Activated CD8-positive, alpha-beta T cell treated with anti-CD3 and anti-CD28 coated beads for 36 hours (primary cell): ENCODE measurements at places on chromosomes 5 and 9. TPM values are rescaled to one million over a fixed set of nuclear protein-coding genes. Genes with fewer than 3 reads are reported as not detected.
A peak's percentile ranks its signal among the peaks of the same experiment; 100 is the strongest.

- H3K36me3 ChIP-seq: peaks cover 9% of the 10 kb centered on the region
- no peak for DNase-seq
- H3K4me3 ChIP-seq: no peak overlapping the region
- H3K27ac ChIP-seq: no peak overlapping the region
- H3K27me3 ChIP-seq: no peaks in the 10 kb centered on the region
- peaks cover 3% of the 10 kb centered on the region for H3K4me1 ChIP-seq
These were observed 150.9 kb downstream of the ZSWIM6 start for GRCh38 chr5:61482980-61483379.

The SLC6A18 gene
- total RNA-seq: not detected

- no peaks in the 10 kb centered on the region for H3K4me1 ChIP-seq
- no peak overlapping the region for H3K27ac ChIP-seq
- no peak for DNase-seq
These were observed 393.7 kb downstream of the CDK5RAP2 start for GRCh38 chr9:120186276-120186675.

DNA sequence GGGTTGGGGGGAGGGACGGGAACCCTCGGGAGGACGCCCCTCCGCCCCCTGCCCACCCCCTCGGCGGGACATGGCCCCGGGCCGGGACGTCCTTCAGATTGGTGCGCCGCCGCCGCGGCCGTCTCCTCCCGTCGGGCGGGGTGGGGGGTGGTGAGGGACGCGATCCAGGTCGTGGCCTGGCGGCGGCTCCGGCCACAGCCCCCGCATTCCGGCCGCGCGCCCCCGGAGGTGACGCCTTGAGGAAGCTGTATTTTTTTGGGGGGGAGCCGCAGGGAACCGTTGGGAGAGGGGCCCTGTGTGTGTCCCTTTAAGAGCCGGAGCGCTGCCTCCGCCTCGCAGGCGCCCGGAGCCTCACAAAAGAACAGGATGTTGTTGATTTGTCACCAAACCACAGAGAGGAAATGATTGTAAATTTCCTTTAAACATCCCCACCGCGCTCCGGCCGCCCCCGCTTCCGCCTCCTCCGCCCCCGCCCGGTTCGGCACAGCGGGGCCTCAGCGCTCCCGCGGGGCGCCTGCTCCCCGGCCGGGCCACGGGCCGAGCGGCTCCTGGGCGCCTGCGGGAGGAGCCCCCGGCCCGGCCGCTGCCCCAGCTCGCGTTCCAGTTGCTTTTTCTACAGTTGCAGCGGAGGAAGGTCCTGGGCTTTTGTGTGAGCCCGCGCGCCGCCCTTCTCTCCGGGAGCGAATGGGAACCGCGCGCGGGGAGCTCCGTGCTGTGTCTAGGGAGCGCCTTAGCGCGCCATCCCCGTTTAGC lies 32.1 kb upstream of the SPRY4 start:
- peaks cover 41% of the 10 kb centered on the region for H3K4me1 ChIP-seq
- peak; percentile 93 for DNase-seq
- H3K4me3 ChIP-seq: peak overlapping the region; percentile 67
- H3K36me3 ChIP-seq: no peaks in the 10 kb centered on the region

DNA sequence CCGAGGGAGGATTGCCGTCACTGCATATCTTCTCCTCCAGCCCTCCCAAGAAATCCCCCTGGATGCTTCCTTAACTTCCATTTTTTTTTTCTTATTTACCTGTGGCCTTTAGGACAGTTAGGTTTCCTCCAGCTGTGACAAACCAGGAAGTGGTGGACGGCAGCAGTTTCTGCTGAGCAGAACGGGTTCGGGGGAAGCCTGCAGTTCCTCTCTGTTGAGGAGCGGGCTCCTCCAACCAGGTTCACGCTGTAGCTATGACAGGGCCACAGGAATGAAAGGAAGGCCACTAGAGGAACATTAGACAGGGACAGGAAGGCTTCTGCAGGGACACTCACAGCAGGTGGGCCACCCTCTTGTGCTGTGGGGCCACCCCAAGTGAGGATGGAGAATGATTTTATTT lies 76.7 kb upstream of the SYK start:
- no peak overlapping the region for H3K4me3 ChIP-seq
- H3K4me1 ChIP-seq: no peaks in the 10 kb centered on the region
- DNase-seq: no peak

- no peaks in the 10 kb centered on the region for H3K36me3 ChIP-seq
- peaks cover 45% of the 10 kb centered on the region for H3K4me1 ChIP-seq
- peak; percentile 88 for DNase-seq
- no peaks in the 10 kb centered on the region for H3K27me3 ChIP-seq
- H3K4me3 ChIP-seq: peak overlapping the region; percentile 45
- H3K27ac ChIP-seq: peak overlapping the region; percentile 81
These were observed 55.9 kb upstream of the STXBP1 start for GRCh38 chr9:127555840-127556820.

The UNC13B gene
- total RNA-seq: 1.3 TPM

GRCh38 chr9:83313781-83314180 lies 224.4 kb downstream of the FRMD3 start:
- no peaks in the 10 kb centered on the region for H3K36me3 ChIP-seq
- H3K27me3 ChIP-seq: no peaks in the 10 kb centered on the region
- no peaks in the 10 kb centered on the region for H3K4me1 ChIP-seq

DNA sequence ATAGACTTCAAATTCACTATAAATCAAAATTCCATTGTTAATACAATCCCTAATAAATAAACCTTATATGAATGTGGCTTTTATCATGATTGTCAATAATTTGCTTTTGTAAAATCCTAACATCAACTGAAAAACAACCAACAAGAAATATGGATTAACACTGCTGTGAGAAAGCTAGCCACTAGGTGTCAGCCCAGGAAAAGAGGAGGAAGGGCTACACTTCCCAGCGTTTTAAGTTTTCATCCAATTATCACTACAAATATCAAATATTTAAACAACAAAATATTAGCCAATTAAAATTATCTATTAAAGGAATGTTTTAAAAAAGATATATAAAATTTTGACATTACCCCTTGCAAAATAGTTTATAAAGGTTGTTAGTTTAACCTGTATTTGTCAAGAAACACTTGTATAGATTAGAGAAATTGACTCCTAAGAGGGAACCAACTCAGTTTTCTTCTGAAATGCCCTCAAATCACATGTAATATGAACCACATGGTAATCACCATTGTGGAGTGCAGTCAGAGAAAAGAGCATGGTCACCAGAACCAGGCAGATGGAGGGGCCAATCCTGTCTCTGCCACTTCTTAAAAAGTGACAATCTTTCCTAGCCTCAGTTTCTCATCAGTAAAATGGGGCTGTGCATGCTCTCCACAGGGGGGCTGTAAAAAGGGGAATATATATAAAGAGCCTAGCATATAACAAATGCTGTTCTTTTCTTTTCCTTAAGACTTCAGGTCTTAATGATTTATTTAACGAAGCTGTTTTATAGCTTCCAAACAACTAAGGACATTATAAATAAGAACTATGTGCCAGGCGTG lies 188.2 kb downstream of the CRB2 start:
- peaks cover 9% of the 10 kb centered on the region for H3K4me1 ChIP-seq
- peaks cover 2% of the 10 kb centered on the region for H3K36me3 ChIP-seq
- no peak overlapping the region for H3K4me3 ChIP-seq
- DNase-seq: peak; percentile 25
- H3K27me3 ChIP-seq: no peaks in the 10 kb centered on the region

The MARCOL gene
- not detected for total RNA-seq

The MARCHF11 gene
- total RNA-seq: not detected

DNA sequence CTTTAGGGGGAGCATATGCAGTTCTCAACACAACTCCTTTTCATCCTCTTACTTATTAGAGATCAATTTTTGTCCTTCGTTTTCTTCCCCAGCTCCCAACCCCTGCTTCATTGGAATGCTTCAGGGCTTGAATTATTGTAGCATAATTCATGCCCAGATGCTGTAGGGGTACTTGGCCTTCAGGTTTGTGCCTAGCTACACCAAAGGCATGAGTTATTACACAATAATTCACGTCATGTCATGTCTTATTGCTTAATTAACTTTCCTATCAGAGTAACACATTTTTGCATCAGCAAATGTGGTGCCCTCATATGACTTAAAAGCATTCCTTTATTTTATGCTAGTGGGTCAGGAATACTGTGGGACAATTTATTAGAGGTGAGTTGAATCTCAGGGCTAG lies 507.2 kb downstream of the NFIB start:
- H3K27me3 ChIP-seq: no peaks in the 10 kb centered on the region
- no peak overlapping the region for H3K4me3 ChIP-seq

The ANKRD34B gene
- not detected for total RNA-seq

DNA sequence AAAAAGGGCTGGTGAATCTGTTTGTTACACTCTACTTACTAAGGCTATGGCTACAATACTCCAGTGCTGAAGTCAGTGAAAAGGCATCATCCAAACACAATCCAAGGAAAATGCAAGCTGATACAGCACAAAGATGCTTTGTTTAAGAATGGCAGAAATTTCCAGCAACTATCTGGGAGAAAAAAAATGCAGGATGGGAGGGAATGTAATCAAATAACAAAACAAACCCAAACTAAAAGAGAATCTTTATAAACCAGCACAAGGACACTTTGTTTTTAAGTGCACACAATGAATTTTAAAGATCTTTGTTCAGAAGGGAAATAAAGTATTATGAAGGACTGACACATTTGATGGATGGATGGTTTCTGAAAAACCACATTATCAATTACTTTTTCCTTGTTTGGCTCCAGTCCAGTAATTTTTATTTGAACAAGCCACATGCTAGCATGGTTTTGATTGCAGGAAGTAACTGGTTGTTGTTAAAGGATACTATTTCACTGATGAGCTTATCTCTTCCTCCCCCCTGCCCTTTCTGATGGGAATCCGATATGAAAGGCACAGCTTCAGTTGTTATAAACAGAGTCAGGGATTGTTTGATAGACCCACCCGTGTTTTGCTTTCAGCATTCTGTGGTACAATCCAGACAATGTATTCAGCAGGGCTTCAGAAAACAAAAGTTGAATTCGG lies 12.1 kb upstream of the TLE4 start:
- H3K4me3 ChIP-seq: no peak overlapping the region
- H3K27me3 ChIP-seq: no peaks in the 10 kb centered on the region
- no peak for DNase-seq
- H3K27ac ChIP-seq: no peak overlapping the region

- H3K27me3 ChIP-seq: peaks cover 14% of the 10 kb centered on the region
- no peak overlapping the region for H3K27ac ChIP-seq
- H3K4me3 ChIP-seq: no peak overlapping the region
- H3K36me3 ChIP-seq: peaks cover 2% of the 10 kb centered on the region
These were observed 5.6 kb downstream of the HOMER1 start for GRCh38 chr5:79508354-79508753.

The ITK gene
- total RNA-seq: 236 TPM

DNA sequence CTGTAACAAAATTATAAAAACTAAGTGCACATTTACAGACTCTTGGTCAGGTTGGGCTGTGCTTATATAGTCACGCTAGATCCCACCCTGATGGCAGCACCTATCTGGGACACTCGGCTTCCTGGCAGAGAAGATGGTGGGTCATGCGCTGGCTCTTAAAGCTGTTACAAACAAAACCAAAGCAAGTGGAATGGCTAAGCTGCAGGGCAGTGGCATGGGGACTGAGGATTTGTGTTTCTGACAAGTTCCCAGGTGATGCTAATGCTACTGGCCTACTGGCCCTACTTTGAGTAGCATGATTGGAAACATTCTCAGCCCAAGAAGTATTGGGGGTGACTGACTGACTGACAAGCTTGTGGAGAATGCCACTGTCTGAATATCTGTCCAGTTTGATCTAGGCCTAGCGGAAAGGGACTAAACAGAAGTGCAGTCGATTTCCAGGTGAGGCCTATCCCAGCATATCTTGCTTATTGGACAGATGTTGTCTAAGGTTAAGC lies 8.3 kb downstream of the BTF3 start:
- peak overlapping the region; percentile 42 for H3K27ac ChIP-seq
- no peak overlapping the region for H3K4me3 ChIP-seq
- H3K27me3 ChIP-seq: no peaks in the 10 kb centered on the region
- peaks cover 37% of the 10 kb centered on the region for H3K36me3 ChIP-seq
- no peak for DNase-seq
- peaks cover 15% of the 10 kb centered on the region for H3K4me1 ChIP-seq

The MSMP gene
- 0.67 TPM for total RNA-seq

DNA sequence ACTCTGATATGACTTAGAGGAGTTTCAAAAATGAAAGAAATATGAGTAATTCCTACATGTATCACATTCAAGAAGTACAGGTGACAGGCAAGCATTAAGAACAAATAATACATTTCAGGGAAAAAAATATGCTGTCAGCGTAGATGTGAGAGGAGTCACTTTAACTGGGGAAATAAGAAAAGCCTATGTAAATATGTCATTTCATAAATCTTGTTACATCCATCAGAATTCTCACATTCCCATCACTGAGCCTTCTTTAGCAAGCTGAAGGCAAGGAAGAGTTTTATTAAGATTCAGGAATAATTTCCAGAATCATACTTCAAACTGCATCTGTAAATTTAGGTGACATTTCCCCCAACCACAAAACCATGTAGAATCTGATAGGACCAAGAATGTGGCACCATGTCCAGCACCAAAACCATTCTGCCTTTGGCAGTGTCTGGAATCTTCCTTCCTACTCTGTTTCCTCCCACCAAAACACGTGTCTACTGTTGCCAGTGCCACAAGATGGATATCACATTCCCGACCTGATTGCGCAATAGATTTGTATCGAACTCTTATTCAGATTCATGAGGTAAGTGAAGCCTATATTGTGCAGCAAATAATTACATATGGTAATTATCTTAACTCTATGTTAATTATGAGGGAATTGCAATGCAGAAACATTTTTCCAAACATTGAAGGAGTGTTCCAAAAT lies 690.9 kb downstream of the ISL1 start:
- no peaks in the 10 kb centered on the region for H3K36me3 ChIP-seq
- H3K4me1 ChIP-seq: no peaks in the 10 kb centered on the region
- H3K27ac ChIP-seq: no peak overlapping the region
- H3K27me3 ChIP-seq: no peaks in the 10 kb centered on the region
- DNase-seq: no peak
- no peak overlapping the region for H3K4me3 ChIP-seq

DNA sequence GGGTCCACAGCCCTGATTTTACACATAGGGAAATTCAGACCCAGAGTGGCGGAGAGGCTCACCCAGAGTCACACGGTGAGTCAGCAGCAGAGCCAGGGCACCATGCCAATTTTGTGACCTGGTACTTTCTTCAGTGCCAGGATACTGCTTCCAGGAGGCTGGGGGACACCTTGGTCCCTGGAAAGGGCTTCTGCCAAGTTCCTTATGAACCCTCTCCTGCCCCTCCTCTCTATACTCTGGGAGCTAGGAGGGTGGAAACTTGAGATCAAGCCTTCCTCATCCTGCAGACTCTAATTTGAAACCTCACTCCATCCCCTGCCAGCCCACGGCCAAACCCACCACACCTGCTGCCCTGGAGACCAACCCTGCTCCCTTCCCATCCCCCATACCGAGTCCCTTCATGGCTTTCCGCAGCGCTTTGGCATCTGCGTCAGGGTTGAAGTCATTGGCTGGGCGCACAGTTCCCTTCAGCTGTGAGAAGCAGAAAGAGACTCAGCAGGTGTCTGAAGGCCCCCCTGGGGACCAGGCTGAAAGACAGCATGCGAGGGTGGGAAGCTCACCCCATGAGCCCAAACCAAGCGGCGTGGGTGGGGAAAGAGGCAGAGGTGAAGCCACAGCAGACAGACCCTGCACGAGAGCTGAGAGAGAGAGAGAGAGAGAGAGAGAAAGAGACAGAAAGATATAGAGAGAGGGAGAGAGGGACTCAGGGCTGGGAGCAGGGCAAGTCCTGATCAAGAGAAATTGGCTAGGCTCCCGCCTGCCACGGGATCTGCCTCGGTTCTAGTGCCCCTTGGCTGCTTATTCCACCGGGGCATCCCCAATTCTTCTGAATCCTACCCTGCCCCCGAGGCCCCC lies 33.5 kb downstream of the ANXA6 start:
- no peaks in the 10 kb centered on the region for H3K27me3 ChIP-seq
- H3K27ac ChIP-seq: peak overlapping the region; percentile 96
- H3K36me3 ChIP-seq: peaks cover 88% of the 10 kb centered on the region
- peak; percentile 89 for DNase-seq
- peak overlapping the region; percentile 51 for H3K4me3 ChIP-seq

- peak; percentile 65 for DNase-seq
- H3K27me3 ChIP-seq: peaks cover 19% of the 10 kb centered on the region
- no peaks in the 10 kb centered on the region for H3K4me1 ChIP-seq
- peak overlapping the region; percentile 2 for H3K4me3 ChIP-seq
These were observed 187.1 kb upstream of the BRINP1 start for GRCh38 chr9:119556129-119556875.
